Effector memory CD4-positive, alpha-beta T cell (primary cell): ENCODE measurements at places on chromosomes 2 and 18.

DNA sequence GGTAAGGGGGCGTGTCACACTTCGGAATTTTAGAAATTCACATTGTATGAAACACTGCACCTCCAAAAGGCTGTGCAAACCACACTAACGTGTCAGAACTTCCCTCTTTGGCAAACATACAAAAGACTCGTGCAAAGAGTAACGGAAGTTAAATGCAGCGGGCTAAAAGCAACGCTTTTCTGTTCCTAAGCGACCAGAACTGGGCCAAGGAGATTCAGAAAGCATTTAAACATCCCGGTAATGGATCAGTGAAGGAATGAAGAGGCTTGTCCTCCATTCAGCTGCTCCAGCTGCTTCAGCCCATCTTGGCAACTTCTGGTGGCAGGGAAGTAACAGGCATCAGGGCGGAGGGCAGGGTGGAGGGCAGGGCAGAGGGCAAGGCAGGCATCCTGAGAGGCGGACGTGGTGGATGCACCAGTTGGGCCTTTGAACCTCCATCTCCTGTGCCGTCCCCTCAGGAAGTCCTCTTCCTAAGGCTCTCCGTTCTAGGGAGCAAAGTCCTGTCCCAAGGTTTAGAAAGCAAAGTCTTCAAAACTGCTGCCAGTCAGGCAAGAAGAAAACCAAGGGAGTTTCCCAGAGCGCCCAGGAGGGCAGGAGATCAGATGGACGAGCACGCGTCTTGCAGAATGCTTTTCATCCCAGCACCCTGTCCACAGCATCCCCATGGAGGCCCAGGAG lies 230.7 kb downstream of the ZNF516 start:
- no peak overlapping the region for H3K27ac ChIP-seq
- H3K4me1 ChIP-seq: no peaks in the 10 kb centered on the region
- no peak for DNase-seq
- no peaks in the 10 kb centered on the region for H3K27me3 ChIP-seq
- H3K36me3 ChIP-seq: no peaks in the 10 kb centered on the region

GRCh38 chr18:45839414-45840395 lies 14.2 kb downstream of the SIGLEC15 start:
- H3K4me3 ChIP-seq: no peak overlapping the region
- no peaks in the 10 kb centered on the region for H3K36me3 ChIP-seq
- peaks cover 8% of the 10 kb centered on the region for H3K4me1 ChIP-seq
- peaks cover 17% of the 10 kb centered on the region for H3K27me3 ChIP-seq
- no peak for DNase-seq

GRCh38 chr2:121777699-121778058 lies 22.2 kb downstream of the TSN start:
- no peaks in the 10 kb centered on the region for H3K4me1 ChIP-seq
- no peak overlapping the region for H3K4me3 ChIP-seq
- H3K27ac ChIP-seq: no peak overlapping the region
- no peak for DNase-seq

DNA sequence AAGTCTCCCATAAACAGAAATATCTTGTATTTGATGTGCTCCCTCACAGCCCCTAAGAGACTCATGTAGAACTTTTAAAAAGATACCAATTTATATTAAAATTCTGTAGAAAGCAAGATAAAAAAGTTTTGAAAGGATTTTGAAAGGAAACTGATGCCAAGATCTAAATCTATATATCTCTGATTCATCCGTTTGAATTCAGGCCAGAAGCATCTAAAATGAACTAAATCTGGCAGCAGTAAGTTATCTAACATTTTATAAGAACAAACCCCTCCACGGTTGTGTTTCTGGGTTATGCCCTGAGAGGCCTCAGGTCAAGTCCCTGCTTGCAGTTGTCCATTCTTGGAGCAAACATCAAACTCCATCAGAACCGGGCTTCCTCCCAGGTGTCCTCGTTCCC lies 165.8 kb downstream of the FBXO15 start:
- no peaks in the 10 kb centered on the region for H3K4me1 ChIP-seq
- H3K36me3 ChIP-seq: no peaks in the 10 kb centered on the region
- DNase-seq: no peak
- H3K4me3 ChIP-seq: no peak overlapping the region
- no peak overlapping the region for H3K27ac ChIP-seq

DNA sequence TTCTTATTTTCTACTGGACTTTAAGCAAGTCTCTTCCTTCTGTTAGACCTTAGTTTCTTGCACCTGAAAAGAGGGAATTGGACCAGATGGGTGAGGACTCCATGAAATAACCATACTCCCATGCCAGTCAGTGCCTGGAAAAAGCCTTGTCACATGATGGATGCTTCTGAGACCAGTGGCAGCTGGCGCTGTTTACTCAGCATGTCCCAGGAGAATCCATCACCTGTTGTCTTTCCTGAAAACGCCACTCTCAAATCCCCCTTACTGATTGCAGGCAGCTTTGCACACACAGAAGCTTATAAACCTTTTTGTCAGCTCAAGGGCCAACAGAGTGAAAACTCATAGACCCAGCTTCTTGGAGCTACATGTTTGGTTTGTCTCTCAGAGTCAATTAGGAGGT lies 117.6 kb downstream of the POLE4 start:
- no peak for DNase-seq
- H3K27ac ChIP-seq: no peak overlapping the region
- H3K4me1 ChIP-seq: no peaks in the 10 kb centered on the region
- no peaks in the 10 kb centered on the region for H3K36me3 ChIP-seq

GRCh38 chr18:886076-886475 lies 18.6 kb upstream of the ADCYAP1 start:
- H3K27ac ChIP-seq: no peak overlapping the region
- H3K4me3 ChIP-seq: no peak overlapping the region
- no peaks in the 10 kb centered on the region for H3K27me3 ChIP-seq
- DNase-seq: no peak
- no peaks in the 10 kb centered on the region for H3K36me3 ChIP-seq

- no peak for DNase-seq
- H3K36me3 ChIP-seq: no peaks in the 10 kb centered on the region
- H3K4me3 ChIP-seq: no peak overlapping the region
- no peak overlapping the region for H3K27ac ChIP-seq
- no peaks in the 10 kb centered on the region for H3K4me1 ChIP-seq
Measured at GRCh38 chr2:64797881-64798575, 144.3 kb upstream of the SERTAD2 start.

GRCh38 chr2:219752726-219753125 lies 125.3 kb downstream of the SLC4A3 start:
- DNase-seq: no peak
- no peaks in the 10 kb centered on the region for H3K27me3 ChIP-seq
- H3K36me3 ChIP-seq: no peaks in the 10 kb centered on the region
- no peak overlapping the region for H3K27ac ChIP-seq

- H3K36me3 ChIP-seq: peaks cover 45% of the 10 kb centered on the region
- no peak overlapping the region for H3K27ac ChIP-seq
- H3K4me1 ChIP-seq: no peaks in the 10 kb centered on the region
- DNase-seq: no peak
- no peak overlapping the region for H3K4me3 ChIP-seq
- no peaks in the 10 kb centered on the region for H3K27me3 ChIP-seq
Measured at GRCh38 chr2:218478544-218478943, 59.6 kb downstream of the VIL1 start.

DNA sequence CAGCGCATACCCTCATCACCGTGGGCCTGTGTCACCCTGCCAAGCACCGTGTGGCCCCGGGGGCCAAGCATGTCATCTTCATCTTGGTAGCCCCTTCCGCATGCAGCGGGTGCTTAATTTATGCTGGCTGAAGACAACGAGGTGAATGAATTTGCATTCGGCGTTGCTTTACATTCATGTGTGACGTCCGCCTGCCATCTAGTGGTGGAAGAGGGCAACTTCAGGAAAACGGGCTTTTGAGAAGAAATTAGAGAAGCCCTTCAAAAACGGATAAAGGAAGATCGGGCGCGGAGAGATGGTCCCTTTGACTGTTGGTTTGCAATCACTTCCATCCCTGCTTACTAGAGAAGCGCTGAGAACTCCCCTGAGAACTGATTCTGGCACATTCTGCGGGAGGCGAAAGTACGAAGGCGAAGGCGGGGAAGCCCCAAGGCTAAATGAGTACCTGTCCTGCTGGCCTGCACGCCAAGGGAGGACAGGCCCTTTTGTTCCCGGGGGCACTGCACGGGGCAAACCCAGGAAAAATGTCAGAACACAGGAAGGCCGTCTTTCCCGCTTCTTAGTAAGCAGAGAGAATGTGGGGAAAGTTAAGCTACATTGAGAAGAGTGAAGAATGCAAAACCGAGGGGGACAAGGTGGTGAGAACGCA lies 145.9 kb downstream of the ZNF516 start:
- no peaks in the 10 kb centered on the region for H3K36me3 ChIP-seq
- no peaks in the 10 kb centered on the region for H3K27me3 ChIP-seq
- no peak overlapping the region for H3K4me3 ChIP-seq
- DNase-seq: peak; percentile 13
- H3K27ac ChIP-seq: no peak overlapping the region

- H3K4me3 ChIP-seq: no peak overlapping the region
- H3K27ac ChIP-seq: no peak overlapping the region
Measured at GRCh38 chr2:61244694-61245093, 82.7 kb downstream of the C2orf74 start.

GRCh38 chr2:96888072-96889011 lies 18.5 kb upstream of the SEMA4C start:
- no peak overlapping the region for H3K4me3 ChIP-seq
- H3K4me1 ChIP-seq: peaks cover 22% of the 10 kb centered on the region
